ENCODE measurements at places on chromosomes 13 and 19.

DNA sequence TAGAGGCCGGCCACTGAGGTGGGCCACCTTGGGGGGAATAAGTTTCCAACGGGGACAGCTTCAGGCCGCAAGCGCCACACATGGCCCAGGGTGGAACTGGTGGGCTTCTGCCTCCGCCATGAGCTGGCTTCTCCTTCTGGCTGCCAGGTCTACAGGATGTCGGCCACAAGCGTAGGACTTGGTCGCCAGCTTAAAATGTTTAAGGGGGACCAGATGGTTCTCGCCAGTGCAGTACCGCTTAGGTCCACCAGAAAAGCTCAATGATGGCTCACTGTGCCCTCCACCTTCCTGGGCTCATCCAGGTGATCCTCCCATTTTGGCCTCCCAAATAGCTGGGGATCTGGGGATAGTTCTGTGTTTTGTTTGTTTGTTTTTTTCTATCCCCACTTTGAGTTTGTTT lies 38.7 kb upstream of the ZNF254 start:
- DNase-seq, result no peak

DNA sequence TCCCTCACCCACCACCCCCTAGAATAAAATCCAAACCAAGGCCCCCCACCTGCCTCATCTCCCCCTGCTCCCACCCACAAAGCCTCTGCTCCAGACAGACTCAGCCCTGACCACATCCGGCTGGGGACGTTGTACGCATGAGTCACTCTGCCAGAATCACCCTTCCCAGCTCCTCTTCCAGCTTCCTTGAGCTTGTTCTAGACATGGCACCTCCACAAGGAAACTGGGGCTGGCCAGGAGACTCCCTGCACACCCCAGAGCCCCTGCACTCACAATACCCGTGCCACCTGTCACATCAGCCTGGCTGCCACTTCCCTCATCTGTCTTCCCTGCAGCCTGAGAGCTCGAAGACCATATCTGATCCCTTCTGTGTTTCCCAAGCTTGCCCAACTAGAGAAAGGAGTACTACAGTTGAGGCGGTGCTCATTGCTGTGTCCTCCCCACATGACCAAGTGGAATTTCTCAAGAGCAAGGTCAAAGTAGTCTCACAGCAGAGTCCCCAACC lies 9.7 kb downstream of the DEDD2 start:
- no peak for DNase-seq

DNA sequence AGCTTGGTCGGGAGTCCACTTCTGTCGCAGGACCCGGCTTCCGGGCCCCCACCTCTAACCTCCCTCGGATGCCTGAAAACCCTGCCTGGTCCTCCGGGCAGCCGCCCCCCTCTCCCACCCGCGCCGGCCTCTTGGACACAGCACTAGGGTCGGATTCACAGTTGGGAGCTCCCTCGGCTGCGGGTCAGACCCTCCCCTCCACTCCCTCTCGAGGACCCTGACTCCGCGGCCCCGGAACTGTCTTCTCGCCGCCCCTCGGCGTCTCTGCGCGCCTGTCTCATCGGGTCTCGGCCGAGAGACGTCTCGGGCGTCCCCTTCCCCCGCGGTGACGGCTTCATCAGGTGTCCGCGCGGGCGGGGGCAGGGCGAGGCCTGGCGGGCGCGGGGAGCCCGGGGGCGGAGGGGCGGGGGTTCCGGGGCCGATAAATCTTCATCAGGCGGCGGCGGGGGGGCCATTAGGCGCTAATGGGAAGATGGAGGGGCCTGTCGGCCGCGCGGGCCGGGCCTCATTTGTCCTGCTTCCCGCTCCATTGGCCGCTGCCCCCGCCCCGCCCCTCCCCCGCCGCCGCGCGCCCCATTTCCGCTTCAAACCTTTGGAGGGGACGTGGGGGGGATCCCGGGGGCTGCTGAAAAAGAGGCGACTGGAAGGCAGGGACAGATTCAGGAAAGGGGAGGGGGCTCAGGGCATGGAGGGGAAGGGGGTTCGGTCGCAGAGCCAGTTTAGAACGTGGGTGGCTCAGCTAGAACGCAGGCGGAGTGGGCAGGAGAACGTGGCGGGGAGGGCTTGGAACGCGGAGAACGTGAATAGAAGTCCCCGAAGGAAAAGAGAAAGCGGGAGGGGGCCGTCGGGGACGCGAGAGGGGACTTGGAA lies 11.8 kb upstream of the ERFL start:
- peak; percentile 14 for DNase-seq

DNA sequence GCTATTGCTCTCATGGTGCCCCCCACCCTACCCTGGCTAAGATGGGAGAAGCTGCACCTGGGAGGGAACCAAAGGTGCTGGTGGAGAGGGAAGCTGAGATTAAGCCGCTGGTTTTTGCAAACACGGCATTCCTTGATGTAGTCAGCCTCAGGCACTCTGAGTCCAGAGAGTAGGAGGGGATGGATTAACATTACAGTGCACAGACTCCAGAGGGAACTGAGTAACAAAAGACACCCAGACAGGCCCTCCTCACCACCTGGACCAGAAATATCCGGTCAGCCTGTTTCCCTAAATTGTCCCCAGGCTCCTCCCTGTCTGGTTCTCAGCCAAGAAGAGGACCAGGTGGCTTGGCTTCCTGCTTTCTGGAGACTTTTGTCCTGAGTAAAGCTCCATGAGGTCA lies 28.9 kb upstream of the PABPC3 start:
- no peak for DNase-seq

DNA sequence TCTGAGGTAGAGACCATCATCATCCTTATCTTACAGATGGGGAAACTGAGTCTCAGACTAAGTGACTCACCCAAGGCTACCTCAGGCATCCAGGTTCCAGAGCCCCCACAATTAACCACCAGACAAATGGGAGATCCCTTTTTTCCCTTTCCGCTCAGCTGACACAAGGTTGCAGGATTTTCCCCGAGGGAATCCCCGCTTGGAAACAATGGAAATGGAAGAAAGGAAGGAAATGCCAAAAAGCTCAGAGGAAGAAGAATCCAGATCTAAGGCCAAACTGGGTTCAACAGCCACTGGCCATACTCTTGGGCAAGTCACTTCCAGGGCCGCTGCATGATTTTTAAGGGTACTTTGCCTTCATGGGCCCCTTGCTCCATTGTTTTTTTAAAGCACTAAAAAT lies 1.6 kb downstream of the ZNF71 start:
- DNase-seq, result no peak

- DNase-seq, result no peak
Measured at GRCh38 chr13:51229731-51230130, 7.5 kb downstream of the FAM124A start.

DNA sequence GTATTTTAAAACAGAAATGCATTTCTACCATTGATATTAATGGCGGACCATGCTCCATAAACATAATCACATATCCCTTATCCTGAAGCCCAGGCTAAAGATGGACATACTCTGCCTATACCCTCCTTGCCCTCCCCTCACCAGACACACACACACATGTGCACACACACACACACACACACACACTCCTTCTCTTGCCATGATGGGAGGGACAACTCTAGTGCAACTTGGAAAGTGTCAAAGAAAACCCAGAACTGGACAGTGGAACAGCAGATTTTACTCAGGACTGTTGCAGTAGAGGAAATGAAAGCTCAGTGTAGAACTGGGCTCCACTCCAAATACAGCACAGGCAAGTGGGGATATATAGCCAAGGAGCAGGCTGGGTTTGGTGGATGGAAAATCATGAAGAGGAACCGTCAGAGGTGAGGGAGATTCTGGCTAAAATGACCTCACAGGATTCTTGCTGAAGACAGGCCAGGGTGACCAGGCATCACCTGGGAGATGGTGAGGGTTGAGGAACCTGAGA lies 40.8 kb downstream of the TNFRSF19 start:
- DNase-seq, result peak; percentile 81

DNA sequence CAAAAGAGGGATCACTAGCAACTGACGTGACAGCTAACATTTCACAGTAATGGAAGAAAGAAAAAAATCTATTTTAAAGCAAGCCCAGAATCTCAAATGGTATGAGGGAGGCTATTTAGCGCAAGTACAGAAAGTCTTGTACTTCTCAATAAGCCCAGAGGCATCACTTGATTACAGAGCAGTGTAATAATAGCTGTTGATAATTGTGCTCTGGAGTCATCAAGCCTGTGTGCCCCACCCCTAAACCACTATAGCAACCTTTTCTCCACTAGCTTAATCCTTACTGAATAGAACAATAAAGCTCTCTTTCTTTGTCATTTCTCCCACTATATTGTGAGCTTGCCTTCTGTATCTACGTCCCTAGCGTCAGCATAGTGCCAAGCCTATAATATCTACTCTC lies 56.6 kb downstream of the FREM2 start:
- no peak for DNase-seq

GRCh38 chr13:112911285-112911701 lies 57.7 kb upstream of the MCF2L start:
- no peak for DNase-seq

DNA sequence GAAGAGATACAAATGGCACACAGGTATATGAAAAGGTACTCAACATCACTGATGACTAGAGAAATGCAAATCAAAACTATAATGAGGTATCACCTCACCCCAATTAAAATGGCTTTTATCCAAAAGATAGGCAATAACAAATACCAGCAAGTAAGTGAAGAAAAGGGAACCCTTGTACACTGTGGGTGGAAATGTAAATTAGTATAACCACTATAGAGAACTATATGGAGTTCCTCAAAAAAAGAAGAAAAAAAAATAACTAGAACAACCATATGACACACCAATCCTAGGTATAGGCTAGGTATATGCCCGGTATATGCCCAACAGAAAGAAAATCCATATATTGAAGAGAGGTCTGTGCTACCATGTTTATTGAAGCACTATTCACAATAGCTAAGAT lies 150.9 kb downstream of the VWA8 start:
- no peak for DNase-seq

DNA sequence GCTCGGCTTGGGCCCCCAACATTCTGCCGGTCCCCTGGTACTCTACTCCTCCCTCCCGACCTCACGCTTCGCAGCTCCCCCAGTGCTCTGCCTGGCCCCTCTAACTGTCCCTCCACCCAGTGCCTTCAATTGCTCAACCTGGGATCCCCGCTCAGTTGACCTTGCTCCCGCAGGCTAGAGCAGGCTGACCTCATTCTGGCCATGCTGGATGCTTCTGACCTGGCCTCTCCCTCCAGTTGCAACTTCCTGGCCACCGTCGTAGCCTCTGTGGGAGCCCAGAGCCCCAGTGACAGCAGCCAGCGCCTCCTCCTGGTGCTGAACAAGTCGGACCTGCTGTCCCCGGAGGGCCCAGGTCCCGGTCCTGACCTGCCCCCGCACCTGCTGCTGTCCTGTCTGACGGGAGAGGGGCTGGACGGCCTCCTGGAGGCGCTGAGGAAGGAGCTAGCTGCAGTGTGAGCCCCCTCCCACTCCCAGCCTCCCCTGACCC lies 3.6 kb downstream of the GTPBP3 start:
- DNase-seq, result no peak

- DNase-seq, result no peak
Measured at GRCh38 chr19:4061683-4062418, 4.8 kb downstream of the ZBTB7A start.

DNA sequence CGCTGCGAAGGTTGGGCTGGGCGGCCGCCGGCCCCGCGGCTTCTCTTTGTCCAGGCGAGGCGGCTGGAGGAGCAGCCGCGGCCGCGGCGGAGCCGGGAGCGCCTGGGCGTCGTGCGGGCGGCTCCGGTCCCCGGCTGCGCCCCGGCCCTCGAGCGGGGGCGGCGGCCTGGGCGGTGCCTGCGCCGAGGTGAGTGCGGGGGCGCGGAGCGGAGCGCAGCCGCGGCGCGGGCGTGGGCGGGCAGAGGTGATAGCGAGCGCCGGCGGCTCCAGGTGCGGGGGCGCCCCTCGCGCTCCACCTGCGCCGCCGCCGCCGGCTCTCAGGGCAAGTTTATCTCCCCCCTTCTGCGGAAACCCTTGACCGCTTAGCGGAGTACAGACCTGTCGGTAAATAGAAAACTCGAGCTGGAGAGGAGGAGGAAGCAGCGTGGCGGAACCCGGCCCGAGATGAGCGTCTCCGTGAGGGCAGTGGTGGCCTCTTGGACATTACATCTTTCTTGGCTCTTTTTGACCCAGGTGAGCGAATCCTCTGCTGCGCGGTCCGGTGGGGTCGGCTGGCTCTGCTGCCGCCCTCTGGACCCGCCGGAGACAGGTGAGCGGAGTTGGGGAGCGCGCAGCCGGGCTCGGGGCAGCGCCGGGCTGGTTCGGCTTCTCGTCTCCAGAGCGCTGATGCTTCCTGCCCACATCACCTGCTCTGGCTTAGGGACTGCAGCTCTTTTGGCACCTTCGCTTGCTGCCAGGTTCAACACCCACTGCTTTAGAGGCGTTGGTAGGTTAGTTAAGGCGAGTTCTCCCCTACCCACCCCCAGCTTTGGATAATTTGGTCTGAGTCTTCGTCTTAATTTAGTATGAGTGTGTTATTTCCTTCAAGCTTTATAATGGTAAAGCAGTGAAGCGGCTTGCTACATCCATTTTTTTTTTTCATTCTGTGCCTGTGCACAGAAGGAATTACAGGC lies at the start of gene MTUS2:
MTUS2 (plus strand) TSS at position 241 of the 953 bp plus-strand sequence.
- peak; percentile 44 for DNase-seq

GRCh38 chr13:41520660-41521630 lies 63.6 kb downstream of the RGCC start:
- DNase-seq, result peak; percentile 30

- DNase-seq, result no peak
Measured at GRCh38 chr19:15584095-15584494, 30.9 kb upstream of the CYP4F8 start.

DNA sequence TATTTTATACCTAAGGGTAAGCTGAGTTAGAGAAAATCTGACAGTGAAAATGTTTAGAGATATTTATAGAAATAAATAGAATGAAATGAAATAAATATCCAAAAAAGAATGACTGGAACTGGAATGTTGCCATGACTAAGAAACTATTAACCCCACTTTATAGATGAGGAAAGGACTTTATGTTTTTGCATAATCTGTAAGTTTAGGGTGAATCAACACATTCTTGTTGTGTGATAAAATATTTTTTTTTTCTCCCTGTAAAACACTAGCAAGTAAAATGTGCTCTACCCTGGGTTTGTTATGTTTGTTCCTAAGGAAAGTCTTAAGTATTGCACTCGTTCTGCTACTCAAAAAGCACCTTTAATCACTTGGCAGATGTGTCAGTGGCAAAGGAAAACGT lies 83.8 kb upstream of the KL start:
- DNase-seq, result peak; percentile 53

GRCh38 chr19:34985249-34986022 lies 14.7 kb upstream of the GRAMD1A start:
- DNase-seq, result no peak

GRCh38 chr19:38838208-38838985 lies 6.8 kb upstream of the ECH1 start:
- no peak for DNase-seq

GRCh38 chr19:48512504-48513288 lies 1.1 kb upstream of the LMTK3 start:
- DNase-seq, result no peak

GRCh38 chr19:32692727-32693061 lies 1.1 kb downstream of the NUDT19 start:
- DNase-seq, result no peak

GRCh38 chr19:958967-959855 lies 24.9 kb upstream of the WDR18 start:
- DNase-seq, result peak; percentile 35

DNA sequence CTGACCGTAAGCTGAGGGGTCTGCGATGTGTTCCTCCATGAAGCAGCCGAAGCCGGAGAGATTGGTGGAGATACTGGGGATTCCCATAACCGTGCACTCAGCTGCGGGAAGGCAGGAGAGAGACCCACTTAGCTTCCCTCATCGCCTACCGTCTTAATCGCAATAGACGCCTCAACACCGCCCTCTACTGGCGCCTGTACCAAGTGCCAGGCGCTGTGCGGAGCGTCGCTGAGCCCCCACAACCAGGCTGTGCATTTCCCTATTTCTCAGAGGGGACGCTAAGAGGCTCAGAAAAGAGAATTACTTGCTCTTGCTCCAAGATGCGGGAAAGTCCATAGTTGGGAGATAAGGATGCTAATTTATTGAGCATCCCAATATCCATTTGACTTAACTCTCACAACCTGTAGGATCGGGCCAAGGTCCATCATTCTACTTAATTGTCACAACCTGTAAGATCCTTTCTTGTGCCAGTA lies 5.8 kb downstream of the FTL start:
- peak; percentile 94 for DNase-seq
